ENCODE measurements at places on chromosomes 11 and 22. TPM values are rescaled to one million over a fixed set of nuclear protein-coding genes. Genes with fewer than 3 reads are reported as not detected.

- DNase-seq: no peak
Observed at GRCh38 chr11:86497310-86497709, 122.6 kb downstream of the CCDC81 start.

DNA sequence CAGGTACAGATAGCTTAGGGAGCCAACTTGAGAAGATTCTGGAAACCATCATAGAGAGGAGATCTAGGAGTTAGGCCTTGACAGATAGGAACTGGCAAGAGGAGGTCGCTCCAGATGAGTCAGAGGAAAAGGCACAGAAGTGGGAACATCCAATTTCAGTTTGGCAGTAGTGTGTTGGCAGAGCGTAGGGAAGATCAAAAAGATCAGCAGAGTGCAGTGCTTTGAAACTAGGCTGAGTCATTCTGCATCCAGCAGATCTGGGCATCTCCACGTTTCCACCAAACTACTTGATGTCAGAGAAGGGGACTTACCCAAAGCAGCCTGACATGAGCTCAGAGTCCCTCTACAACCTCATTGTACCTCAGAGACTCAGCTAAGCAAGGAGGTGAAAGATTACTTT is 58.5 kb downstream of the GAB4 start:
- no peak for DNase-seq

GRCh38 chr22:40805239-40805638 is 13.9 kb downstream of the SLC25A17 start:
- DNase-seq: no peak

DNA sequence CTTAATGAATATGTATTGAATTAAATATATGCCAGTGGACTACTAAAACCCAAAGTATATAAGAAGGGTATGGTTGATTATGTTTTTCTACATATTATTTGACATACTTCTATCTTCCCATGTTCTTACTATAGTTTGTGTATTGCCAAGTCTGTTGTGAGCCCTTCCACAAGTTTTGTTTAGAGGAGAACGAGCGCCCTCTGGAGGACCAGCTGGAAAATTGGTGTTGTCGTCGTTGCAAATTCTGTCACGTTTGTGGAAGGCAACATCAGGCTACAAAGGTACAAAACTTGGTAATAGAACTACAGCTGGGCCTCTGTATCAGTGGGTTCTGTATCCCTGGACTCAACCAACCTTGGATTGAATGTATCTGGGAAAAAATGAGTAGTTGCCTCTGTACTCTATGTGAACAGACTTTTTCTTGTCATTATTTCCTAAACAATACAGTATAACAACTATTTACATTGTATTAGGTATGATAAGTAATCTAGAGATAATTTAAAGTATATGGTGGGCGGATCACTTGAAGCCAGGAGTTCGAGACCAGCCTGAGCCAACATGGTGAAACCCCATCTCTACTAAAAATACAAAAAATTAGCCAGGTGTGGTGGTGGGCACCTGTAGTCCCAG is 38.7 kb upstream of the TTC36 start:
- peak; percentile 77 for DNase-seq

DNA sequence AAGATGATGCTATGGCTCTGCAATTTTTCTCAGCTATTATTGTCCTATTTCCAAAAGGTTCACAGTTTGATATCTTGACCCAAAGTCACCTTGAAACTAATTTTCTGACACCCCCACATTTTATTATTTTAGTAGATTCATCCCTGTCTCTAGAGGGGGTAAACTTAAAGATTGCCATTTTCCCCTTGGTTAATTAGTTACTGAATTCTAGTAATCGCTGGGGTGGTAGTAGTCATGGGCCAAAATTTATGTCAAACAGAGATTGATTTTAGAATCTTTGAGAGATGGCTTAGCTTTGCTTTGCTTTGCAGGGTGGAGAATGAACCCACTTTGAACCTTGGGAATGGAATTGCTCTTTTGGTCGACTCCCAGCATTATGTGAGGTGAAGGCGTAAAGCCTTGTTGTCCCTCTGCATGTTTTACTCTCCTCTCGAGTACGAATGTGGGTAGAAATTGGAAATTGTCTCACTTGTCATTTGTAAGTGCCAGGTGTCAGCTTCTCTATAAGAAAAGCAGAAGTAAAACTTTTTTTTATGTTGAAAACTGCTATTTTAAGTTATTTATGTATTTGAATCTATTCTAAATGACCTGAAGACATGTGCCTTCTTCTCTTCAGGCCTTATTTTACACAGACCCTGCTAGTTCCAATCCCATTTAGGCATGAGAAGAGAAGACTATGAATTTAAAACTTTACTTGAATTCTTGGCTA is 42.4 kb upstream of the RCE1 start:
- DNase-seq: no peak

The CFAP300 gene
- polyA plus RNA-seq: 6.0 TPM

DNA sequence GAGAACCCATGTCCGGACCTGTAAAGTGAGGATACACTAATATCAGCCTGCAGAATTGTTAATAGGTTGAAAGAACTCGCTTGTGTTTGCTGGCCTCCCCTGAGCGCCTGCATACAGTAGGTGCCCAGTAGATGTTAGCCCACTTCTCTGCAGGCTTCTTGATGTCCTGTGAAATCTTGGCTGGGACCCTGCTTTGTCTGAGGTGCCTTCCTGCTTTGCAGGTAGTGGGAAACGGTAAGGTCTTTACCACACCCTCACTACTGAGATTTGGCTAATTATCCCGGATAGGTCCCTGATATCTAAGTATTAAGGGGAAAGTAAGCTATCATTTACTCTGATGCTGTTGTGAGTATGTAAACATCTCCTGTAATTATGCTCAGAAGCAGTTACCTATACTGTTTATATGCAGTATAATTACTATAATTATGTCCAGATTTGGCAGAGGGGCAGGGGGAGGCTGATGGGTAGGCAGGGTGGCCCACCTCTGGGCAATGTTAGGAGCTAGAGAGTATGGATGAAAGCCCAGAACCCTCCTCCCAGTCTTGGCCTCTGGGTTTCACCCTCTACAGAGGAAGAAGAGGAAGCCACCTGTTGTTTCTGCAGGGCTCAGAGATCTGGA is 1.2 kb upstream of the ARRB1 start:
- DNase-seq: no peak

DNA sequence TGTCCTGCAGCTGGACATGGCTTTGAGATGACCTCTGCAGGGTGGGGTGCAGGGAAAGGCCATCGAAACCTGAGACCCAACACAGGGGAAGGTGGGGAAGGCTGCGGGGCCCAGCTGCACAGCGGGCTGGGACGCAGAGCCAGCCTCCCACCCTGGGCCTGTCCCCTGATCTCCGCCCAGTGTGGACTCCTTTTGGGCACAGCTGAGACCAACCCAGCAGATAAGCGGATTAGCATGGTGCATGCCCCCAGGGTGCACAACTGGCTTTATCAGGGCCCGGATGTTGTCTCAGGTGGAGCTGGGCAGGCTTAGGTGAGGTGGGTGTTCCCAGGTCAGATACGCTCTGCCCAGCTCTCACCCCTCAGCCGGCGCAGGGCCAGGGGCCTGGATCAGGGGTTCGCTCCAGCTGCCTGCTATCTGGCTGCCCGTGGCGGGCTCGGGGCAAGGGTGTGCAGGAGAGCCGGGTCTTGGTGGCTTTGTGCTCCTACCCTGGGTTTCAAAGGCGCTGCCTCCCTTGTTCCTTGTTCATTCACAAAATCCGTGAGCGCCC is 28.1 kb upstream of the MUC5AC start:
- no peak for DNase-seq

DNA sequence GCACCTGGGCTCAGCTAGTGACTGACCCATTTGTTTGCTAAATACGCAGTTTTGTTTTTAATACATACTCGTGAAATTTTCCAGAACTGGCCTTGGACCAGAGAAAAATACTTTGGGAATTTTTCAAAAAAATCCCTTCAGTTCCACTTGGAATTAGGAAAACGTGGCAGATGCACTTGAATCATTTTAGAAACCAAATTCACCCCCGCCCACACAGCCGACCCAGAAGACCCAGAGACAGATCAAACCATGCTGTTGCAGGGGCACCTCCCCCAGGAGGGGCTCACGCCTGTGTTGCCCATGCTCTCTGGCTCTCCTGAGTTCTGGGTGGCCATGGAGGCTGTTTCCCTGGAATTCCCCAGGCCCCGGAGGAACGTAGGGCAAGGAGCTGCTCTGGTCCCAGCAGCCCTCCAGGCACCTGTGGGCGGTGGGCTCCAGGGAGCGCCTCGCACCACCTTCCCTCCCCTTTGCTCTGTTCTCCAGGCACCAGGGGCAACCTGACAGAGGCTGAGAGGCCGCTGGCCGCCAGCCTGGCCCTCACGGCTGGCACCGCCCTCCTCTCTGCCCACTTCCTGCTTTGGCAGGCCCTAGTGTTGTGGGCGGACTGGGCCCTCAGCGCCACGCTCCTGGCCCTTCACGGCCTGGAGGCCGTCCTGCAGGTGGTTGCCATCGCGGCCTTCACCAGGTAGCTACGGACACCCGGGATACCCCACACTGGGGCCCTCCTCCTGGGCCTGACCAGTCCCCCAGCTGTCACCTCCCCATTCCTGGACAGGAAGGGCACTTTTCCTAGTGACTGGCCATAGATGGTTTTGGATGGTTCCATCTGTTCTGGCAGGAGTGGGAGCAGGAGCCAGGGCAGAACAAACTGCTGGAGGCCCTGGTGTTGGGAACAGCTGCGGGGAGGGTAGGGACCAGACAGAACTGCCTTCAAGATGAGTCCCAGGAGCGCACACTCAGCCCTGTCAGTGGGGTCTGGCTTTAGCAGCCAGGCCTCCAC is 3.3 kb upstream of the EPS8L2 start:
- no peak for DNase-seq

DNA sequence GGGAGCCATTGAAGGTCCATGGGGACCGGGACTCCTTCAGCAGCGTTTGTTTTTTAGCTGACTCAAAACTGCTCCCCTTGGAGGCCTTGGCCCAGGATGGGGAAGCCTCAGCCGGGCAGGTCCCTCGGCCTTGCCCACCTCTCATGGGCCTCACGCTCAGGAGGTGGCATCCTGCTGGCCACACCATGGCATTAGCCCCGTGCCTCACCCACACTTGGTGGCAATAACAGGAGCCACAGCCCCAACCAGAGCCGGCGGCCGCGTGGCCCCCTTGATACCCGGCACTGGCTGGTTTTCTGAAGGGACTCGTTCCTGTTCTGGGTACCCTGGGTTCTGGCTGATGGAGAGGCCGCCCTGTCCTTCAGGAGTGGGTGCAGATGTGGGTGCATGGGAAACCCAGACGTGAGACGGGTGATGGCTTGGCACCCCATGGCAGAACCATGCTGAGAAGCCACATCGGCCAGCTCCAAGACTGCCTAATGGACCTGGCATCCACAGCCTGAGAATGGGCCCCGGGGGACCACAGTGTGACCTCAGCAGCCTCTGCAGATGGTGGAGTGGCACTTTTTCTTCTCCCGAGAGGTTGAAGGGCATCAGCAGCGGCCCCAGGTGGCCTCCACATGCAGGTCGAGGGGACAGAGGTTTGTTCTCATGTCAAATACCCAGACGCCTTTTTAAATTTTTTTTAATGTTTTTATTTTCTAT is 49.8 kb upstream of the PPARA start:
- no peak for DNase-seq

DNA sequence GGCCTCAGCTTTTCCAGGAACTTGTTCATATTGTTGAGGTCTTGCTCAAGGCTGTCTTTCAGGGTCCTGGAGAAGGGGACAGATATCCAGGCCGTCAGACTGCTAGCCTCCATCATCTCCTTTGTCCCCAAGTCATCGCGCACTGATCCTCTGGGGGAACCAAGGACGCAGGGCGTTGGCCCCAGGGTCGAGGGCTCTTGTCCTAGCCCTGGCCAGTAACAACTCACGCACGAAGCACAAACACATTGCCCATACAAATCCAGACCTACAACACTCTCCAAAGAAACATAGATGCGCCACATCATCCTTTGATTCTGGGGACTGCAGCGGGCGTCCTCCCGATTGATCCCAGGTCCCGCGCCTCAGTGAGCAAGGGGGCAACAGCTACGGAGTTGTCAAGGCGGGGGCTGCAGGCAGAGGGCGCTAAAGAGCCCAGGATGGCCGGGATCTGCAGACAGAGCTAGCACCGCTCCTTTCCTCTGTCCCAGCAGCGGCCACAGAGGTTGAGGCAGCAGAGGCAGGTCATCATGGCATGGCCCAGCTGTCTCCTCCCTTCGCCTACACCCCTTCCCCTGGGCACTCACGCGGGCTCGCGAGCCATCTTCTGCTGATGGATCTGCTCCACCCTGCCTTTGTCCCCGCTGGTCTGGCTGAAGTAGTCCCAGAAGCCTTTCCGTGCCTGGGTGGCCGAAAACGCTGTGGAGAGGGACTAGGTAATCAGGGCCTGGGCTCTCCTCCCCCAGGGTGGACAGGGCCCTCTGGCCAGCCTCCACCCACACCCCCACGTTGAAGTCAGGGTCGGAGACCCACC is 472 bp downstream of the APOA5 start:
- DNase-seq: no peak

GRCh38 chr22:39362271-39362670 is 12.5 kb downstream of the SYNGR1 start:
- no peak for DNase-seq

The MPZL3 gene
- 8.4 TPM for polyA plus RNA-seq

DNA sequence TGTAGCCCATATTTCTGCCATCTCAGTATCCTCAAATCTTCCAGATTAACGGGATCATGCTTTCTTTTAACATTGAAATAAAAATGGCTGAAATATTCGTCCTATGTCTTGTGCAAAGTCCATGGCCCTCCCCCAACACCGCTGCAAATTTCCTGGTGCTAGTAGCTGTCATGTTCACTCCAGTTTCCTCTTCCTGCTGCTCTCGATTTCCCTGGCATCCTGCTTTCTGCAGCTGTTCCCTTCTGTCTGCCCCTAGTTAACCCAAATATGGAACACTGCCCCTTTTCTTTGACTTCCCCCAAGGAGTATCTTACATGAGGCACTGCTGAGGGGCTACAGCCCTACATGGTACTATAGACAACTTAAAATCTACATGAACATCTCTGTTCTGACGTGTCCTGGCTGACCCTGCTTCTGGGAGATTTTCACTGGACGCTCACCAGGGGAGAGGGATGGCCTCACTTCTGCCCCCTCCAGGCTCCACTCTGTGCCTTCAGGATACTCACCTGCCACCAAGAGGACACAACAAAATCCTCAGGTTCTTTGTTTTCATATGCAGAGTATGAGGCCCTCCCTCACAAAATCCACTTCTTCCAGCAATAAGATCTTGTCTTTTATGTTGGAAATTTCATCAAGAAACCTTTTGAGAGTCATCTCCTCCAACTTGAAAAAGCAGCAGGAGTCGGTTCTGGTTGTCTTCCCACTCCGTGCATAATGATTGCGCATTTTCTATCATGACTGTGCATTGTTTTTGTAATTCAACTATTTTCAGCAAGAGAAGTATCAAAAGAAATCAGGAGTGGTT is 29.5 kb upstream of the SCUBE2 start:
- no peak for DNase-seq

GRCh38 chr11:98549571-98549970 is 471.2 kb upstream of the CNTN5 start:
- no peak for DNase-seq

The OR52B6 gene
- 0.25 TPM for polyA plus RNA-seq

DNA sequence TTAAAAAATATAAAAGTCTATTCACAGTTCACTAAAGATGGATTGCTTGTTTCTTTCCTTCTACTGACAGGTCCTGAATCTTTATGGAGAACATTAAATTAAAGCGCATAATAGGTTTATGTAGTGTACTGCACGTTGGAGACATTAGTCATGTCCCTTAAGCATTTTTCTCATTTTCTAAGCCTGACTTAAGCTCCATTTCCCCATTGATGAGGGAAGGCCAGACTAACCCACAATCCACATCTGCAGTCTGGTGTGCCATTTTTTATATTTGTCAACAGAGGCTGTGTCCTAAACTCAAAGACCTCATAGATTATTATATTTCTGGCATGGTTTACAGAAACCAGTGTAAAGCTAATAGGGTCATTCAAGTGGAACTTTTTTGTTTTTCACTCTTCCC is 39.9 kb downstream of the CADM1 start:
- DNase-seq: no peak

GRCh38 chr11:48150213-48150612 is 66.4 kb upstream of the OR4B1 start:
- DNase-seq: no peak

Measured in right lung (tissue), 10 donors.